SHP77 treated with DMSO at 0.1 percent for 48 hours (cell line): ENCODE measurements at places on chromosomes 3 and 15.

DNA sequence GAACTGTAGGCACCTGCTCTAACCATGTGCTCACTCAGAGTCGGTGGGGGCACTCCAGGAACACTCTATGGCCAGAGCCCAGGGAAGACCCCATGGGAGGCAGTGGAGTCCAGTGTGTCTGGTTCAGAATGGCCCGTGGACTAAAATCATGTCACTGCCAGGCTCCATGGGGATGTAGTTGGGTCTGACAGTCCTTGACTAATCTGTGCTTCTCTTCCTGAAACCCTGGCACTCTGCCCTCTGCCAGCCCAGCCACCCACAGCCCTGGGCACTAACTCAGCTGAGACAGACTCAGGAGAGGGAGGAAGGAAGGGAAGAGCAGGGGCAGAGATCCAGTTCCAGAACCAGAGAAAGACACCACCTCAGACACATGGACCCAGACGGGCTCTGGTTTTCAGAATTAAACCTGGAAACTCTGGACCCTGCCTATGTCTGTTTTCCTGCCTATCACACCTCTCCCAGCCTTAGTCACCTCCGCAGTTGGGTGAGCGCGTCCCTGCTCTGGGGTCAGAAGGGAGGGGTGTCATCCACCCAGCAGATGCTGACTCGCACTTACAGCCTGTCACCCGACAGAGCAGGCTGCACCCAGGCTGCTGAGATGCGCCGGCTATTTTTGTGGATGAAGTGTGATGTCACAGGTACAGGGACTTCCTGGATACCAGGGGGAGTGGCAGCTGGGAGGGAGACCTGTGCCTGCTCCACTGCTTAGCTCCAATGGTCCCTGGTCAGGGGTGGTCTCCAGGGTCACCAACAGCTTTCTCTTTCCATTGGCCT lies 56.8 kb upstream of the INSYN1 start:
- DNase-seq = no peak

- no peak for DNase-seq
Measured at GRCh38 chr3:139653582-139653981, 24.2 kb downstream of the NMNAT3 start.

GRCh38 chr15:48396020-48396419 lies 64.8 kb downstream of the DUT start:
- DNase-seq = no peak

DNA sequence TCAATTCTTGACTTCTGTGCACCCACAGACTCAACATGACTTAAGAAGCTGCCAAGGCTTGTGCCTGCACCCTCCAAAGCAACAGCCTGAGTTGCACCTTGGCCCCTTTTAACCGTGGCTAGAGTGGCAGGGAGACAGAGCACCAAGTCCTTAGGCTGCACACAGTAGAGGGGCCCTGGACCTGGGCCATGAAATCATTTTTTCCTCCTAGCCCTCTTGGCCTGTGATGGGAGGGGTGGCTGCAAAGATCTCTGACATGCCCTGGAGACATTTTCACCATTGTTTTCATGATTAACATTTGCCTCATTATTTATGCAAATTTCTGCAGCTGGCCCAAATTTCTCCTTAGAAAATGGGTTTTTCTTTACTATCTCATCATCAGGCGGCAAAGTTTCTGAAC lies 836.8 kb downstream of the ZPLD1 start:
- DNase-seq = no peak

- no peak for DNase-seq
Measured at GRCh38 chr3:17672506-17672905, 69.9 kb downstream of the TBC1D5 start.
